ENCODE measurements at places on chromosomes 3 and 15.

- no peak for DNase-seq
Observed at GRCh38 chr15:59105854-59106253, 908 bp downstream of the CCNB2 start.

- DNase-seq, result no peak
Observed at GRCh38 chr3:127115691-127116351, 77.1 kb upstream of the PRR23E start.

GRCh38 chr3:176968631-176969030, 228.7 kb downstream of the TBL1XR1 start:
- DNase-seq, result no peak

GRCh38 chr15:33278816-33279612, 31.8 kb upstream of the RYR3 start:
- peak; percentile 45 for DNase-seq

- no peak for DNase-seq
Observed at GRCh38 chr3:195197765-195198425, 73.1 kb downstream of the XXYLT1 start.

GRCh38 chr3:108153451-108153981, 62.7 kb upstream of the CD47 start:
- DNase-seq, result peak; percentile 46

Data from fibroblast of skin of left biceps (primary cell).